ENCODE measurements at places on chromosomes 11 and 22.
A peak's percentile ranks its signal among the peaks of the same experiment; 100 is the strongest.

DNA sequence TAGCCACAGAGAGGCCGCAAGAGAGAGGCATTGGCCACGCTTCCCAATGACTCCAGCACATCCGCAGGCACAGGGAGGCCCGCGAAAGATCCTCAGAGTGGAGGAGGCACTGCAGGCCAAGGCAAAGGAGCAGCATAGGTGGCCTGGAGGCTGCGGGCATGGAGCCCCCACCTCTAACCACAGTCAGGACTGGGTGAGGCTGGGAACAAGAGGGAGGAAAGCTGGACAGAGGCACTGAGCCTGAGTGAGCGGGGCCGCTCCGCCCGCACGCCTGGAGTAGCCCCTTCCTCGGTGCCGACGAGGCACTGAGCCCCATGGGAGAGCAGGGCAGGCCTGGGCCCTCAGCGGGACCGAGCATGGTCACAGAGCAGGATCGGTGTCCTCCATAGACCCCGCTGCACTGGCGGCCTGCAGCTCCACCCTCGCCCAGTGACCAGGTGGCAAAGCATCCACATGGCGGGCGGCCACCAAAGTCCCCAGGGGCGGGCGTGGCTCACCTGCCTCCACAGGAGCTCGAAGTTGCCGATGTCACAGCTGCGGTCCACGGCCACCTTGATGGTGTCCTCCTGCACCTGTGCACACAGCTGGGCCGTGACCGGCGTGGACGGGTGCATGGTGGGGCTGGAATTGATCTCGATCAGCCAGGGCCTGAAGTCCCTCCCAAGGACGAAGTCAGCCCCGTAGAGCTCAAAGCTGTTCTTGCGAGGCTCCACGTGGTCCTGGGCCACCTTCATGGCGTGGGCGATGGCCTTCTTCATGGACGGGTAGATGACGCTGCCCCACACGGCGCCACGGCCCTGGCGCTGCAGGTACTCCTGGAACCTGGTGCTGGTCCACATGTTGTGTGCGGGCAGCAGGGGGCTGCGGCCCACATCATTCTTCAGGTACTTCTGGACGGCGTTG is 18.9 kb upstream of the IL17REL start:
- DNase-seq: no peak

DNA sequence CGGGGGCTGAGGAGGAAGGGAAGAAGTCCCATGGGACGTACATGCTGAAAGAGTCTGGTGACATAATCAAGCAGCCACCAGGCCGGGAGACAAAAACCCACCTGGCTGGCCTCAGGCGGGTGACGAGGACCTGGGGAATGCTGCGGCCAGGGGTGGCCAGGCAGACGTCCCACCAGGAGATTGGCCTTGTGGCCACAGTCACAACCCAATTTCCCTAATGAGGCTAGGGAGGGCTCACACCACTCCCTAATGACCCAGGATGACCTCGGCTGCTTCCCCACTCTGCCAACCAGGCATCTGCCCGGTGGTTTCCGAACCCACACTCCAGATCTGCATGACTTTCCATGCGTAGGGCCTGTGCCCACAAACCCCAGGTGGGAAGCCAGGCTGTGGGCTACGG is 66.9 kb downstream of the SCUBE1 start:
- no peak for DNase-seq

DNA sequence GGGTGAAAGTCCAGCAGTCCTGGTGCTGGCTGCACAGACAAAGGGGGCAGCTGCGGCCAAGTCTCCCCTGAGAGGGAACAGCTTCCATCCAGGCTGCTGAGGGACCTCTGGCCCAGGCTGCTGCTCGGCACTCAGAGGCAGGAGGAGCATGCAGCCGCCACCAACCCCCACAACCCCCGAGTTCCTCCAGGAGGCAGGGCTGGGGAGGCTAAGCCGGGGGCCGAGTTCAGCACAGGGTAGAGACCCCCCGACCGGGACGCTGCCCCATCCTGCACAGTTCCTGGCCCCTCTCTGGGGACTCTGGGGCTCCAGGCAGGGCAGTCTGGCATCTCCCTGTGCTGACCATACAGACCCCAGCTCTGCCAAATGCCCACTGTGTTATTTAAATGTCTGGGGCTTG is 20.2 kb downstream of the IGSF9B start:
- no peak for DNase-seq

- DNase-seq: no peak
Observed at GRCh38 chr11:72066855-72067254, 13.5 kb downstream of the NUMA1 start.

- DNase-seq: no peak
Observed at GRCh38 chr11:75867778-75868374, 52.9 kb downstream of the UVRAG start.

DNA sequence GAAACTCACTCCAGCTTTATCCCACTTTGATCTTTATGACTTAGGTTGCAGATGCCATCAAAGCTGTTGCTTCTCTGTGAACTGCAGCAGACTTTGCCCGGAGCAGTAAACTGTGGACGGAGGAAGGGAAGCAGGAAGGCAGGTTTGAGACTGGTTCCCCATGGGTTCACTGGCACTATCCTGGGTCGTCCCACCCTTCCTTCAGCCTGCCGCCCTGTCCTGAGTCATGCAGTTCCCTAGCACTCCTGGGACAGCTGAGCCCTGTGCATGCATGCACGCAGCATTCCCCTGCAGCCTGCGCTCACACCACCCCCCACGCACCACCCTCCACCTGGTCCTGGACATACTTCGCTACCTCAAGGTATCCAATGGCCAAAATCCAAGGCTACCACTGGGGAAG is 23.5 kb upstream of the P2RY2 start:
- no peak for DNase-seq

DNA sequence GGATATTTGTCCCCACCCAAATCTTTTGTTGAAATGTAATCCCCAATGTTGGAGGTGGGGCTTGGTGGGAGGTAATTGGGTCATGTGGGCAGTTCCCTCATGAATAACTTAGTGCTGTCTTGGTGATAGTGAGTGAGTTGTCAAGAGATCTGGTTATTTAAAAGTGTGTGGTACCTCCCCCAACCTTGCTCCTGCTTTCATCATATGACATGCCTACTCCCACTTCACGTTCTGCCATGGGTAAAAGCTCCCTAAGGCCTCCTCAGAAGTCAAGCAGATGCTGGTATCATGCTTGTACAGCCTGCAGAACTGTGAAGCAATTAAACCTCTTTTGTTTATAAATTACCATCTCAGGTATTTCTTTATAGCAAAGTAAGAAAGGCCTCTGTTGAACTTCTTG is 30.6 kb downstream of the AAMDC start:
- no peak for DNase-seq

GRCh38 chr11:117180661-117181585 is 2.4 kb downstream of the SIDT2 start:
- DNase-seq: peak; percentile 25

DNA sequence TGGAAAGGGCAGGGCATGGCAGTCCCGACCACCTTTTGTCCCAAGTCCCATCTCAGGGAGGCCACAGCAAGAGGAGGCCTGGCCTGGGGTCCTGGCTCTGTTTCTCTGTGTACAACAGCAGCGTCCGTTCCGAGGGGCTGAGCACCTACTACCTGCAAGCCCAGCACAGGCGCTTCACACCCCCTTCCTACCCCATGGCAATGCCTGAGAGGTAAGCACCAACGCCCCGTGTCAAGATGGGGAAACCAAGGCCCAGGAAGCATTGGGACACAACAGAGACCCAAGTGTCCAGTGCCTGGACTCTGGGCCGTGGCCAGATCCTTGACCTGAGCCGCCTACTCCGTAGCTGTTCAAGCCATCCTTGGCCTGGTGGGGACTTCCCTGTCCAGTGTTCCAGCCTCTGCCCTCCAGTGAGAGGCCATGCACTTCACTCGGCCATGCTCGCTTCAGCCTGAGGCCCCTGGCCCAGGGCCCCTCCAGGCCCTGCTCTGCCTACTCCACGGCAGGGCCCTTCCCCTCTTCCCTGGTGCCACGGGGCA is 14.3 kb upstream of the TCF20 start:
- no peak for DNase-seq

- DNase-seq: no peak
Observed at GRCh38 chr11:95241681-95242081, 10.7 kb upstream of the SESN3 start.

GRCh38 chr11:115505175-115505574 is 960 bp upstream of the CADM1 start:
- no peak for DNase-seq

DNA sequence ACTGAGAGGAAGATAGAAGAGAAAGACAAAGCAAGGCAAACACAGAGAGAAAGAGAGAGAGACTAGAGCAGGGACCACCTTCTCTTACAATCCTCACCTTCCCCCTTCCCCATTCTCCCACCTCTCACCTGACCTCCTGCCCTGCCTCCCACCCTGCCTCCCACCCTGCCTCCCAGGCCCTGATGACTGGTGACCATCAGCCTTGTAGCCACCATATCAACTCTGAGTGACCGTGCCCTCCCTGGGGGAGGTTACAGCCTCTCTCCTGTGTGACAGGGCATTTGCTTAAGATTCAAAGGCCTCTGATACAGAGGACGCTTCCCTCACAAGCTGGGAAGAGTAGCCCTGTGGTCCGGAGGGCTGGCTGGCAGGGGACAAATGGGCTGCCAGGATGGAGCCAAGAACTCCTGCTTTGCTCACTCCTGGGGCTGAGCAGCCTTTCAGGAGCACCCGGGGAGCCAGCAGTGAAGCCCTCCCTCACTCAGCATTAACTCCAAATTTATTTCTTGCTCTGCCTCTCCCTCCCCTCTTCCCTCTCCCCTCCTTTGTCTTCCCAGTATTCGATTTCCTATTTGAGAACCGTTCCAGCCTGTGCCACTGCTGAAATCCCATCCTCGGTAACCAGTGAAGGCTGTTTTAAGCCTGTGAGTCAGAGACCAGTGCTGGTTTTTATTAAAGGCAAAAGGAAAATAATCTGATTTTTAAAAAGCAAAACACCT is 125.2 kb upstream of the SYT13 start:
- no peak for DNase-seq

DNA sequence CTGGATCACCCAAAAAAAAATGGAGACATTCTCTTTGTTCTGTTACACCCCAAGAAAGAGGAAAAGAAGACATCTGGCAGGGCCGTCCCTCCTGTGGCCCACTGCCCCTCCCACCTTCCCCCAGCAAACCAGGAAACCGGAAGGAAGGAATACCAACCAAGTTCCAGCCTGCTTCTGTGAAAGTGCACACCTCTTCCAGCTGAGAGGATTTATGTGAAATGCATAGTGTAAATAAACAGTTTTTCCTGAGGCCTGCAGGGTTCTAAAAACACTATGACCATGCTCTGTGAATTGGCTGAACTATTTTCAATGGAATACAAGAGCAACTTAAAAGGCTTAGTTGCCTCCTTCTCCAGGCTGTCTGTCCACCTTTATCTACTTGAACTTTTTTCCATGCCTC is 50.0 kb upstream of the CHST1 start:
- DNase-seq: no peak

- no peak for DNase-seq
Observed at GRCh38 chr22:50260801-50261614, 475 bp downstream of the MAPK12 start.

GRCh38 chr11:93054279-93054678 is 84.8 kb downstream of the MTNR1B start:
- DNase-seq: no peak

- no peak for DNase-seq
Observed at GRCh38 chr11:127790592-127790991, 790.0 kb upstream of the KIRREL3 start.

GRCh38 chr11:71489311-71490043 is 36.5 kb downstream of the NADSYN1 start:
- no peak for DNase-seq

DNA sequence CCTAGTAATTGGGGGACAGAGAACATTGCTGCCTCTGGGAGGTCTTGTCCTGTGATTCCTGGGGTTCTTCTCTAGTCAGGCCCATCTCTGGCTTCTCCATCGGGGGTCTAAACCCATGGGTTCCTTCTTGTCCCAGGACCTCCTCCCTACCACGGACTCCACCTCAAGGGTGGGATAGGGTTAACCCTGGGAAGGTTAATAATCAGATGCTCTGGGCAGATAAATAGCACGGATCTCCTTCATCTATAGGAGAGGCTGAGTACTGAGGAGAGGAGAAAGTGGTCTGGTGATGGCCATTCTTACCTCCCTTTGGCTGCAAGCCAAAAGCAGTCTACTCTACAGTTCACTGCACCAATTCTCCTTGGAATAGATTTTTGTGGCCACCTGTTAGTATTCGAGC is 10.5 kb downstream of the HEPHL1 start:
- no peak for DNase-seq

DNA sequence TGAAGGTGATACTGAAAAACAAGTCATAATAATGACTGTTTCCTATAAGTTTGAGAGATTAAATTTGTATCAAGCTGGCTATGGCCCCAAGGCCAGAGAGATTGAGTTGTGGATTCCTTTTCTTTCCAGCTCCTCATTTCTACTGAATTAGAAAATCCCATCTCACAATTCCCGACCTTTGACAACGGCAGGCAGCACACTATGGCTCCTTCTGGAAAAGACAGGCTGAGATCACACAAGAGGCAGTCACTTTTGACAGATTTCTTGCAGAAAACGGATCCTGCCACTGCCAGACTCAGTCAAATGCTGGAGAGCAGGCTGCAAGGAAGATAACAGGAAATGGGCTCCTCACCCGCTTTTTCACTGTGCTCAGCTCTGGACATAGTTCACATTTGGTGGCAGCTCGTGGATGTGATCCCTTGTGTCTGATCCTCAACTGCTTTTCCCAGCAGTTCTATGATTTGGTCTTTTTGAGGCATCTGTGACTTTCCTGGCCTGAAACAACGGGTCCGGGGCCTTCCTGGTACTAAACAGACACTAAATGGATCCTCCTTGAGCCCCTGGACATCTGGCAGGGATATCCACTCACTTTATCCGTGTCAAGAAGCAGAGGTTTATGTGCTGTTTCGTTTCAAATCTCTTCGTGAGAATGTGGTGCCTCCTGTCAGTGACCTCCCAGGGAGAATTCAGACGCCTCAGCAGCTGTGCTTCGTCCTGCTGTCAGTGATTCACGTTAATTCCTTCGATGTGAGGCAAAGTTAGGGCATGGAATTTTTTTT is 26.1 kb upstream of the RTL6 start:
- no peak for DNase-seq

- DNase-seq: no peak
Observed at GRCh38 chr11:368414-369335, 624 bp upstream of the B4GALNT4 start.

GRCh38 chr11:29319210-29319609 is 697.6 kb downstream of the KCNA4 start:
- DNase-seq: no peak

GRCh38 chr11:90221803-90222458 is 918 bp downstream of the CHORDC1 start:
- DNase-seq: no peak

DNA sequence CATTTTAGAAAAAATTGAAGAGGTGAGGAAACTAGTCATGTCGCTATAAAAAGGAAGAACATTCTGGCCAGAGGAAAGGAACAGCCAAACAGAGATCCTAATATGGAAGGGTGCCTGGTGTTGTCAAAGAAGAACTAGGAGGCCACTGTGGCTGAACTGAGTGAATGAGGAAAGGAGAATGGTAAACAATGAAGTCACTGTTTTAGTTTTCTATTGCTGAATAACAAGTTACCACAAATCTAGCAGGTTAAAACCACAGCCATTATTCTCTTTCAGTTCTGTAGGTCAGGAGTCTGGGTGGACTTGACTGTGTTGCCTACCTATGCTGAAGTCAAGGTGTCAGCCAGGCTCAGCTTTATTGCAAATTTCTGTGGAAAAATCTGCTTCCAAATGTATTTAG is 549.3 kb upstream of the CCDC90B start:
- no peak for DNase-seq

- no peak for DNase-seq
Observed at GRCh38 chr22:43038325-43038724, 23.4 kb upstream of the PACSIN2 start.

Measured in activated T-helper 1 cell treated with Interleukin-2 at 50 U/mL for 16 hours (primary cell).